ENCODE measurements at places on chromosomes 16 and 17.

- DNase-seq: no peak
Observed at GRCh38 chr17:81334987-81335772, 40.1 kb upstream of the SLC38A10 start.

DNA sequence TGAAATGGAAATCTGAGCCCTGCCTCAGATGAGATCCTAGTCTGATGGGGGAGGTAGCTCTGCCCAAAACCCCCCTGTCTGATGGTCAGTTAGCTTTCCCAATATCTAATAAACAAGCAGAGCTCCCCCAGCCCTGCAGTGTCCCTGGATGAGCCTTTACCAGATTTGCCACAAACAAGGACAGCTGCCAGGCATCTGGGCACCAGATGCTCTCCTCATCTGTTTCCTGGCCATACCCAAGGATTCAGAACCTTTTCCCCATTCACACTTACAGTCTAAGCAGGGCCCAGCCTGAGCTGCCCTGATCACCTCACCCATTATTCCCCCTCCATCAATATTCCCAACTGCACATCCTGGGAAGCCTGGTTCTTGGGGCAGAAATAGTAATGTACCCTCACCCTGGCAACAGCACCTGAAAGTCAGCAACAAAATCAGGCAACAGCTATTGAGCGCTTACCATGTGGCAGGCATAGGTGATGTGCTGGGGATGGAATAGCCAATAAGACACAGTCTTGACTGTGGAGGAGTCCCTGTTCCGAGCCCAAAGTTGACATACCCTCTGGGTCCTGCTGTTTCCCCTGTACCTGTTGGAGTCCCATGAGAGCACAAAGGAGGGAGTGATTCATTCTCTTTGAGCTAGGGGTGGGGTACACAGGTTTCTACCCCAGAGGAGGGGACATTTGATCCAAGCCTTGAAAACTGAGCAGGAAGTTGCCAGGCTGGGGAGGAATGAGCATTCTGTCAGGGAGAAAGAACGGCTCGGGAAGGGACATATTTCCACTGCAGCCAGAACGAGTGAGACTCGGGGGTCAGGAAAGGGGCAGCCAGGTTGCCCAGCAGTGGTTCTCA, 147.4 kb downstream of the TMEM132E start:
- DNase-seq: no peak

- DNase-seq: no peak
Observed at GRCh38 chr16:31361201-31362110, 6.5 kb downstream of the ITGAX start.

DNA sequence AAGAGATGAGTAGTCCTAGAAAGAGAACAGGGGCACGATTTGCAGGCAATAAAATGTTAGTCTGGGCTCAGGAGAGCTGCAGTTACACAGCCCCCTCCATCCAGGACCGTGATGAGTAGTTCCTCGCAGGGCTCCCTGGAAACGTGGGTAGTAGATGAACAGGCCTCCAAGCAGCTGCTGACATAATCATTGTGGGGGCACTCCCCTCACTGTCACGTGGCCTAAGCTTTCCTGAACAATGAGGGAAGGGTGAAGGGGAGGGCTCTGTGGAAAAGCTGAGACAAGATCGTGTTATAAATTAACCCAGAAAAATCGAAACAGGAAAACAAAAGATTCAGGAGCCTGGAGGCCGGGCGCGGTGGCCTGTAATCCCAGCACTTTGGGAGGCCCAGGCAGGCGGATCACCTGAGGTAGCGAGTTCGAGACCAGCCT, 1.3 kb upstream of the PER1 start:
- no peak for DNase-seq

- no peak for DNase-seq
Observed at GRCh38 chr17:79835953-79836509, 3.2 kb downstream of the CBX4 start.

GRCh38 chr17:17636272-17636885, 44.9 kb upstream of the PEMT start:
- DNase-seq: no peak

- no peak for DNase-seq
Observed at GRCh38 chr17:48244814-48245213, 137.2 kb downstream of the SNX11 start.

Data from stimulated activated CD4-positive, alpha-beta T cell treated with anti-CD3 and anti-CD28 coated beads, TNF-alpha, amount 100 ng/mL, for 4 hours (primary cell).